Stimulated activated CD8-positive, alpha-beta memory T cell treated with anti-CD3 and anti-CD28 coated beads, Interleukin-15, amount 100 ng/mL, for 24 hours (primary cell): ENCODE measurements at places on chromosomes 7 and 10.

GRCh38 chr7:31785101-31785500 lies 98.1 kb downstream of the PPP1R17 start:
- DNase-seq, result no peak

- no peak for DNase-seq
Measured at GRCh38 chr7:151047976-151048815, at the start of gene ASIC3. TSS of gene ASIC3 (plus strand) at chr7:151048531. CDS start at chr7:151048886, 355 bp downstream.

DNA sequence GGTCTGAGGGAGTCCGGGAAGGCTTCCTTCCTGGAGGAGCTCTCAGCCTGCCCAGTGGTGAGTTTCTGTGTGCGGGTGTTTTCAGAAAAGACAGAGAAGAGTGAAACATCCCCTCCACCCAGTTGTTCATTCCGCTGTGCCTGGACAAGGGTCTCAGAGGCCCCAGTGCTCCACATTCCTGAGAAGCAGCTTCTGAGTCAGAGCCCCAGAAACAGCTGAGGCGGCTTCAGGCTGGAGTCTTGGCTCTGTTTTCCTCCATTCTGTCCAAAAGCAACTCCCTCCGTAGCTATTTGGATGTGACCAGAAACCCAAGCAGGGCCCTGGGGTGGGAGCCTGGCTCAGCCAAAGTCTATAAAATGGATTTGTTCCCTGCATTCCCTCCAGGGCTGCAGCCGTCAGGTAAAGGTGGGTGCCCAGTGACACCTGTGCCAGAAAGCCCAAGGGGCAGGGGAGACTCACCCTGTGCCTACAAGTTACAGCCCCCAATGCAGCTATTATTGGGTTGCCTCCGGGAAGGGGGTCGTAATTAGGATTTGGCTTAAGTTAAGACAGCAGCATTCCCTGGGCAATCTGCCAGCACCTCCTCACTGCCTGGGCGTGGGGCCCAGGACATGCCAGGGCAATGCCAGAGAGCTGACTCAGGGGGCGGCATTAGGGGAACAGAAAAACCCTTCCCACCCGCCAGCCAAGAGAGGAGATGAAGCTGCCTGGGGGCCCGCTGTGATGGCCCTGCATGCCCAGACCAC lies 13.1 kb upstream of the CAMK2G start:
- no peak for DNase-seq

GRCh38 chr10:18860631-18861240 lies 187.9 kb upstream of the MALRD1 start:
- no peak for DNase-seq

GRCh38 chr7:108015740-108016139 lies 12.8 kb upstream of the LAMB1 start:
- no peak for DNase-seq

DNA sequence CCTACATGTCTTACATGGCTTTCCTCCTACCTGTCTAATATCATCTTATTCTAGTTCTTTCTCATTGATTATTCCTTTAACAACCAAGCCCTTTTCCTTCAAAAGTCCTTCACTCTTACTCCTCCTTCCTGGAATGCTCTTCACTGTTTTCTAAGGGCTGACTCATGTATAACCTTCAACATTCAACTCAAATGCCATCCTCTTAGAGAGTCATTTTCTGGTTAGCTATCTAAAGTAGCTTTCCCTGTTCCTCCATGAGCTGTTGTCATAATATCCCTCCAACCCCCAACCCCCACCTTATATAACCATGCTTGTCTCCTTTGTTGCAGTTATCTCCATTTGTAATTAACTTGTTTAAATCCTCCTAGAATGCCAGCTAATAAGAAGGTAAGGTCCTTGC lies 286.8 kb downstream of the ADK start:
- DNase-seq, result no peak

DNA sequence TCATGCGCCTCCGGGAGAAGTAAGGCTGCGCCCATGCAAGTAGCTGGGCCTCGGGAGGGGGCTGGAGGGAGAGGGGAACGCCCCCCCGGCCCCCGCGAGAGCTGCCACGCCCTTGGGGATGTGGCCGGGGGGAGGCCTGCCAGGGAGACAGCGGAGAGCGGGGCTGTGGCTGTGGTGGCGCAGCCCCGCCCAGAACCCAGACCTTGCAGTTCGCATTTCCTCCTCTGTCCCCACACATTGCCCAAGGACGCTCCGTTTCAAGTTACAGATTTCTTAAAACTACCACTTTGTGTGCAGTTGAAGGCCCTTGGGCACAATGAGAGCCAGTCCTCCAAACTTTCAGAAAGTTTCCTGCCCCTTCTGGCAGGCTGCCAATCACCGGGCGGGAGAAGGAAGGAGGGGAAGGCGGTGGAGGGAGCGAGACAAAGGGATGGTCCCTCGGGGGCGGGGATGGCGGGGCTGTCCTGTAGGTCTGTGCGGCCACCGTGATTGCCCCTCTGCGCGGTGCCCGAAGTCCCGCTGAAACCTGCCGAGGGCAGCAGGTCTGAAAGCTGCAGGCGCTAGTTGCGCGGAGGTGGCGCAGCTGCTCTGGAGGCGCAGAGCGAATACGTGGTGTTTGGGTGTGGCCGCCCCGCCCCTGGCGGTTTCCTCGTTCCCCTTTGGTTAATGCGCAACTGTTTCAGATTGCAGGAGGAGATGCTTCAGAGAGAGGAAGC lies 2.1 kb downstream of the VIM start:
- peak; percentile 71 for DNase-seq

DNA sequence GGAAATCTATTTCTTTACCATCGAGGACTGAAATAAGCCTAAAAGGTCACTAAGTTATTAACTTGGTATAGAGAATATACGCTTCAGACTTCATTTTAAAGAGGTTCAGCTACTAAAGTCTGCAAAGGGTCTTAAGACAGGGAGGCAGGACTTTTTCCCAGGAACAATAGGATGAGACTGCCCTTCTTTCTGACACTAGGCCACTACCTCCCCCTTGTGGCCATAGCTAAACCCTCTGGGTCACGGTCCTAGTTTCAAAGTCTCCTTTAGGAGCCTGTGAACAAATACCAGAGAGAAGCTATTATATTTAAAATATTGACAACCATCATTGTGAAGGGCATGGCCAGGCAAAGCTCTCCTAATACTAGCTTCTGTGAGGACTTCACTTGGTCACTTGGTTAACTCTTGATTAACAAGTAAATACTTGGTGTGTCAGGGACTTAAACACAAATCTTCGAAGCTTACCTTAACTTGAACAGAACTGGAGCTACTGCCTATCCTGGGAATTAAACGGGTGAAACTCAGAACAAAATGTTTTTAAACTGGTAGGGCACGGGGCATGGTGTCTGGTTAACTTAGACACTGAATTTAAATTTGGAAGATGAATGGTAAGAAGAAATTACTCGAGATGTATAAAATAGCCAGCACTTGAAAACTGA lies 75.6 kb downstream of the CCDC6 start:
- DNase-seq, result no peak

- DNase-seq, result no peak
Measured at GRCh38 chr7:135076882-135077281, 71.0 kb upstream of the TMEM140 start.

GRCh38 chr10:21689881-21690280 lies 155.8 kb downstream of the MLLT10 start:
- DNase-seq, result no peak

GRCh38 chr7:106273009-106273668 lies 11.6 kb downstream of the NAMPT start:
- no peak for DNase-seq

GRCh38 chr7:137873524-137873923 lies 26.8 kb upstream of the DGKI start:
- no peak for DNase-seq

- no peak for DNase-seq
Measured at GRCh38 chr10:13891128-13892000, 304.6 kb downstream of the PRPF18 start.

DNA sequence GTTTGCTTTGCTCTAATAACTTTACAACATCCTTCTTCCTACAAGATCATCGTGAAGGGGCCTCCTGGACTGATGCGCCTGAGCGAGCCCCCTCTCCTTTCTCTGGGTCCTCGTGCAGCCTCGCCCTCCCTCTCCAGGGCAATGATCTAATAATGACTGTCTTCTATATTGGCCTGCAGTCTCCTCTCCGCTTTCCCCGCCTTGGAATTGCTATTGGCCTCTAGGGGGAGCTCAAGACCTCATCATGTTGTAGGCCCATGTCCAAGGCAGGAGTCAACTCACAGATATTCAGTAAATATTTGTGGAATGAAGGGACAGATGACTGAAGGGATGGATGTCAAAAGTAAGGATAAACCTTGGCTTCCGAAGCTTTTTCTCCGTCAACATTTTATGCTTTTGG lies 1180.3 kb downstream of the TYW1 start:
- DNase-seq, result no peak

- DNase-seq, result no peak
Measured at GRCh38 chr10:132586739-132587138, 49.2 kb downstream of the INPP5A start.

GRCh38 chr7:10312942-10313341 lies 660.7 kb upstream of the PHF14 start:
- no peak for DNase-seq

- no peak for DNase-seq
Measured at GRCh38 chr7:105002-105401, 87.4 kb upstream of the FAM20C start.

- DNase-seq, result no peak
Measured at GRCh38 chr10:28202941-28203352, 99.9 kb downstream of the MPP7 start.

DNA sequence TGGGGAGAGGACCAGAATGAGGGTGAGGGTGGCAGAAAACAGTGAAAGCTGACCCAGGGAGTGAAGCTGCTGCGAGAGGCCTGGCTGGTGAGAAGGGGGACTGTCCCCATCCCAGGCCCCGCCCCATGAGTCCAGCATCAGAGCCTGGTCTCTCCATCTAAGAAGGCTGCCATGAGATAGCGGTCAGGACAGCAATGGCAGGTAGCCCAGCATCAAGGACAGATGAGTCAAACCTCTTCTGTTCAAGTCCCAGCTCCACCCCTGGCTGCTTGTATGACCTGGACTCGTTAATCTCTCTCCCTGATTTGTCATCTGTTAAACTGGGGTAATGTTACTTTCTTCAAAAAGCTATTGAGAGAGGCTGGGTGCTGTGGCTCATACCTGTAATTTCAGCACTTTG lies 22.2 kb downstream of the GPNMB start:
- DNase-seq, result no peak

DNA sequence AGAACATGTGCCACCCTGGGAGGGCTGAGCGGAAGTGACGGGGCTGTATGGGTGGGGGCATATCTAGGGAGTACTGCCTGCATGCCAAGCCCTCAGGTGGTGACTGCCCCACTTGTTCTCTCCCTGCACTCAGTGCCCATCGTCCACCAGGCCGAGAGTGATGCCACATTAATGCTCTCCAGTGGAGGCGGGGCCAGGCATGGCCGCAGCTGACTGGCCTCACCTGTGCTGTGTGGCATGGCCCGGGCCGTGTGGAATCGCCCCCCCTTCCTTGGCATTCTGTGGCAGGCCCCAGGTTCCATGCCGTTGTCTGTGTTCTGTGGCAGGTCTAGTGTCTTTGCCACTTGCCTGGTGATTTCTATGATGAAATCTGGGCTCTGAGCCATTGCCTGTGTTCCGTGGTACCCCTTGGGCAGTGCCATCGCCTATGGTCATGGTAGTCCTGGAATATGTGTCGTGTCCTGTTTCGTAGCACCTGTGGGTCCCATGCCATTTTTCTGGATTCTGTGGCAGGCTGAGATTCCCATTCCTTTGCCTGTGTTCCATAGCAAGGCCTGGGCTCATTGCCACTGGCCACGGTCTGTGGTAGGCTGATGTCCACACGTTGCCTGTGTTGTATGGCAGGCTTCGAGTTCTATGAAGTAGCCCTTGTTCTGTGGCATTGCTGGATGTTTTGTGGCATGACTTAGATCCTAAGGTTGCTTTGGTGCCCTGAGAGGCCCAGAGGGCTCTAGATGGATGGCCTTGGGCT lies 8.9 kb downstream of the FLNC start:
- DNase-seq, result no peak

GRCh38 chr7:24591152-24591551 lies 17.9 kb downstream of the PALS2 start:
- no peak for DNase-seq

DNA sequence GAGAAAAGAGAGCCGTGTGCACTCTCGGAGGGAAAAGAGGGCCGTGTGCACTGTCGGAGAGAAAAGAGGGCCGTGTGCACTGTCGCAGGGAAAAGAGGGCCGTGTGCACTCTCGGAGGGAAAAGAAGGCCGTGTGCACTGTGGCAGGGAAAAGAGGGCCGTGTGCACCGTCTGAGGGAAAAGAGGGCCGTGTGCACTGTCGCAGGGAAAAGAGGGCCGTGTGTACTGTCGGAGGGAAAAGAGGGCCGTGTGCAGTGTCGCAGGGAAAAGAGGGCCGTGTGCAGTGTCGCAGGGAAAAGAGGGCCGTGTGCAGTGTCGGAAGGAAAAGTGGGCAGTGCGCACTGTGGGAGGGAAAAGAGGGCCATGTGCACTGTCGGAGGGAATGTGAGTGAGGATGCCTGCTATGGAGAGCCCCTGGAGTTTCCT lies 188.7 kb downstream of the DNAJB6 start:
- DNase-seq, result no peak

GRCh38 chr10:84820120-84820519 lies 491.7 kb downstream of the CCSER2 start:
- no peak for DNase-seq

GRCh38 chr7:27899601-27900000 lies 159.6 kb downstream of the TAX1BP1 start:
- DNase-seq, result no peak

- no peak for DNase-seq
Measured at GRCh38 chr10:6115824-6116350, 27.1 kb downstream of the RBM17 start.

DNA sequence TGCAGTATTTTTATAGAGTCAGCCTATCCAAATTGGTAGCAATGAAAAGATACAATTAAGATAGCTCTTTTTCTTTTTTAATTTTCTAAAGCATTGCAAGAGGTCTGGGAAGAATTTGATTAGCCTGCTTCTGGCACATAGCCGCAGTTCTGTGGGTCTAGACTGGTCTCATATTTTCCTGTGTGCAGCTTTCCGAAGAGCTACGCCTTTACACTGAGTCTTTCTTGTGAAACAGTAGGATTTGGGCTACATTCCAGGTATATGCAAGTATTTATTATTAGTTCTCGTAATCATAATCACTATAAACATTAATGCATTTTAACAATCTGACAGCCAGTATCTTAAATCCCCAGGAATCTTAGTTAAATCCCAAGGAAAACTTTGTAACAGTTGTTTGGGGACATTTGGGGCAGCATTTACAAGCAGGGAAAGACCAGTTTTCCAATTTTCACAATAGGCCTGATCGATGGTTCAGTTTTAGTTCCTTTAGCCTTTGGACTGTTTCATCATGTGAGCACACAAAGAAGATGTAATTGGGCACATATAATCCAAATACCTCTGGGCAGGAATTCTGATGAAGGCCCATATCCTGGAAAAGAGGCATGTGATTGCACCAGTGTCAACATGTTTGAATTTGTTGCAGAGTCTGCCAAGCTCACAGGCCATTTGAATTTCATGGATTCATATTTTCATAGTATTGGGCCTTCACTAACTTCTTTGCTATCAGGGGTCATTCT lies 287.3 kb downstream of the INHBA start:
- no peak for DNase-seq

DNA sequence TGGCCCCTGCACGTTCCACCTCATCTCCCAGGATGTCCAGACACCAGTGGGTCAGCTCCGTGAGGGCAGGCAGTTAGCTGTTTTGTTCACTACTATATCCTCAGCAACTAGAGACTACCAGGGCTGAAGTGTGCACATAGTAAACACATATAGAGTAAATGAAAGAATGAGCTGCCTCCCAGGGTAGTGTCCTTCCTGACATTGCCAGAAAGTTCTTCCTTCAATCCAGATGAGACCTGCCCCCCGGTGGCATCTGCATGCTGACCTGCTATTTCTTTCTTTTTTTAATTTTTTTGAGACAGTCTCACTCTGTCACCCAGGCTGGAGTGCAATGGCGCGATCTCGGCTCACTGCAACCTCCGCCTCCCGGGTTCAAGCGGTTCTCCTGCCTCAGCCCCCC lies 14.0 kb upstream of the ARPC1A start:
- no peak for DNase-seq

- no peak for DNase-seq
Measured at GRCh38 chr10:122044045-122044661, 55.2 kb downstream of the TACC2 start.
